ENCODE measurements at places on chromosomes 6 and 20.

DNA sequence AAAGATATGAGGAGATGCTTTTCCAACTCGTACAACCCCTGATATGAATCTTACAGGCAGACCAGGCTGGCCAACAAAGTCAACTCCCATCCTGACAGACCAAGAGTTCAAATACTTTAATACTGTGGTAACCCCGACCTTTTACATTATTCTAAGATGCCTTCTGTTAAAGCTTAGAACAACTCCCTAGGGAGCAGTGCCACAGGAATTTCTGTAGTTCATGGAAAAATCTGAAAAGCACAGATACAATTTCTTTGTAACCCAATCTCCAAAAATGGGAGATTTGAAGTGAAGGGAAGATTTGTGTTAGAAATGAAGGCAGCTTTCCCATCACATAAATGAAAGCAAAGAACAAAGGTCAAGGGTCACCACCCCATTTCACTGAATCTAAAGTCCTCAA, 151.3 kb upstream of the BEND6 start:
- DNase-seq = no peak

DNA sequence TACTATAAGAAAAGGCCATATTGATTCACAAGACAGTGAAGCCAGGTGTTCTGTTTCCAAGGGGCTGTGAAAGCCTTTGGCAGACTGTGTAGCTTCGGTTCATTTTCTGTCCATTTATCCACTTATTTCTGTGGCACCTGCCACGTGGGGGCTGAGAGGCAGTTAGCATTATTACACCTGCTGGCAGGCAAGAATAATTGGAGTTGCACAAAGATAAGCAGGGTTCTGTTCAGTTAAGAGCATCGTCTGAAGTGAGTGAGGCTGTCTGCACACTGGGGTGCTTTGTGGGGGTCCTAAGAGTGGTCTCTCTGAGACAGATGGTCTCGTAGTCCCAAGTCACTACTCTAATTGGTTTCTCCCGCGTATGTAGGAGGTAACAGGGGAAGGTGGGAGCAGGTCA, 60.6 kb upstream of the CCN6 start:
- DNase-seq = no peak

GRCh38 chr20:12159261-12159660, 241.6 kb downstream of the BTBD3 start:
- DNase-seq = no peak

DNA sequence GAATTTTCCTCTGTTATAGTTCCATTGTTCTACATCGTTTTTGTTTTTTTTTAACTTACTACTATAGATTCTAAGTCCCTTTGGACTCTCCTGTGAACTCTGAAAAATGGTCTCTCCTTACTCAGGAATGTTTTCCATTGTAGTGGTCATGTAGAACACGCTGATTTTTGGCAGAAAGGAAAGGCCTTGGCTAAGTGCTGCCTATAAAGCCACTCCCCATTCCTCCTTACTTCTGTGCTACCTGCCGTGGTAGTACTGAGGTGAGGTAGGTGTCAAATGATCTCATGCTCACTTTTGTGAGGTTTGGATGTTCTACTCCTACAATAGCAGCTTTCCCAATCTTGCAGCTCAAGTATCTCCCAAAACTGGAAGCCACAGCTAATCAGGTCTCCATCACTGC, 270.7 kb downstream of the SLC35F1 start:
- no peak for DNase-seq

- no peak for DNase-seq
Observed at GRCh38 chr6:121408321-121408720, 27.1 kb upstream of the GJA1 start.
